ENCODE measurements at places on chromosomes 16 and 17.
A peak's percentile ranks its signal among the peaks of the same experiment; 100 is the strongest.

GRCh38 chr16:58243528-58244004, 45.7 kb upstream of the CSNK2A2 start:
- DNase-seq, result peak; percentile 71

DNA sequence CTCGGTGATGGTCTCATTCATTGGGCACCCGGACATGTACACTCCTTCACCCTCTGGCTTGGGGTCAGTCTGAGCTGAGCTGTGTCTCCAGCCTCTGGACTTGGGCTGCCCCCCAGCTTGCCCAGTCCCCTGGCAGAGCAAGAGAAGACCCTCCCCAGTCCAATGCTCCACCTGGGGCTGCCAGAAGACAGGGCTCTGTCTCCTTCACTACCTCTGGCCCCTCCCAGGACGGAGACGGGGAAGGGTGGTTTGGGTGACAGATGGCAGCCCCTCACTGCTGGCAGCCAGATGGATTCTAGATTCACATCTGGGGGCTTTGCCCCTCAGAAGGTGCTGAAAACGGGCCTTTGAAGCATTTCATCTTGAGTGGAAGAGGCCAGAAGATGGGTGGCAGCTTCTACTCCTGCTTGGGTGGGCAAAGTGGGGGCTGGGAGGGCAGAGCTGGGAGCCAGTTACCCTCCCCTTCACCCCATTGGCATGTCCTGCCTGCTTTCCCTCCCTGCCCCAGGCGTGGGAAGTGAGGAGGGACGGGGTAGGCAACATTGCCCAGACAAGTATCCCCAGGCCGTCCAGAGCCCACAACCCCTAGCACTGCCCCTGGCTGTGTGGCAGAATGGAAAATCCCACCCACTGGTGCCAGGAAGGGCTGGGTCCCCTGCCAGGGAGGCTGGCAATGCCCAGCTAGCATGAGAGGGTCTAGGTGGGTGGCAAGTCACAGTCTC, 13.9 kb downstream of the NGFR start:
- no peak for DNase-seq

DNA sequence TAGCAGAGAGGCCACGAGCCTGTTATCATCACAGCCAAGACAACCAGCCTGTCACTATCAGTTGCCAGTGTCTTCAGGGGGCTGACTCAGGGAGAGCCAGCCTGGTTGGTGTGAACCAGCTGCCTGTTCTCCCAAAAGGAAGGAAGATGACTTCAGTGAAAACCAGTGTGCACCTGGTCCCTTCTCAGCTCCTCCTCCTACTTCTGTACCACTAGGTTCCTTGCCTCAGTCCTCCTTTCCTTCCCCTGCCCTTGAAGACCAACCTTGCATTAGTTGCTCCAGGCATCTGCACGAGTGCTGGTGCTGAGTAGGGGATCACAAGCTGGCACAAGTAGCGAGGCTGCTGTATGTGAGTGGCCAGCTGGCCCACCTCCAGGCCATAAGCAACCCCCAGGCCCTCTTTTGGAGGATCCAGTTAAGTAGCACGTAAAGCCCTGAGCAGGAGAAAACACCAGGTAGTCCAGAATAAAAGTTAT, 8.5 kb downstream of the TUBG1 start:
- no peak for DNase-seq

DNA sequence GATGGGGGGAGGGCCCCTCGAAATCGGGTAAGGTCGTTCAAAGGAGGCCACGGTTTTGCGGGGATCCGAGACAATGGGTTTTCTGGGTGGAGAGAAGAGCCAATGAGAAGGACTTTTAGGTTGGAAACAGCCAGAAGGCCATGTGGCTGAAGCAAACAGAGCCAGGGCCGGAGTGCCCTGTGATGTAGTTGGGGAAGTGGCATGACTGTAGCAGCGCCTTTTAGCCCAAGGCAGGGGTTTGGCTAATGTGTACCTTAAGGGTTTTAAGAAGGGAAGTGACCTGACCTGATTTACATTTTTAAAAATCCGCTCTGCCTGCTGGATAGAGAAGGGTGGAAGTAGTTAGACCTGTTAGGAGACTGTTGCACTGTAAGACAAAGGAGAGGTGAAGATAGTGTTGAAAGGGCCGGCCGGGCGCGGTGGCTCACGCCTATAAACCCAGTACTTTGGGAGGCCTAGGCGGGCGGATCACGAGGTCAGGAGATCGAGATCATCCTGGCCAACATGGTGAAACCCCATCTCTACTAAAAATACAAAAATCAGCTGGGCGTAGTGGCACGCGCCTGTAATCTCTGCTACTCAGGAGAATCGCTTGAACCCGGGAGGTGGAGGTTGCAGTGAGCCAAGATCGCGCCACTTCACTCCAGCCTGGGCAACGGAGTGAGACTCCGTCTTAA, 1.0 kb downstream of the LYRM1 start:
- DNase-seq, result peak; percentile 73

GRCh38 chr17:16468428-16468992, 23.5 kb downstream of the LRRC75A start:
- DNase-seq, result no peak

DNA sequence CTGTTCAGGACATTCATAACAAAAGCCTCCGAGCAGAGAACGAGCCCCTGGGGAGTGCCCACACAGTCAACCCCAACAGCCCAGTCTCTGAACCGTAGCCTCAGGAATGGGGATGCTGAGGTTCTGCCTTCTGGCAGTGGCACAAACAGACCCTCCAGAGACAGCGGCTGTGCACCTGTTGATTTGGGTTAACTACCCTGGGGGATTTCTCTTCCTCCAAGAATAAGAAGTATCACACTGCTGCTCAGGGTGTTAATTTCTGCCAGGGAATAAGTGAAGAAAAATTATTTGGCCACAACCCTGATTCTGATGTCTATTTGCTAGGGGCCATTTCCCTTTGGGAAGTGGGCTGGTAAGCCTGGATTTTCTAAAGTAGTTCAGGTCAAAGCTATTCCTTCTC, 51.0 kb upstream of the PIRT start:
- DNase-seq, result no peak

- no peak for DNase-seq
Observed at GRCh38 chr17:31101943-31102342, 7.2 kb downstream of the NF1 start.

GRCh38 chr16:81445143-81445961, 744 bp downstream of the CMIP start:
- DNase-seq, result no peak

- no peak for DNase-seq
Observed at GRCh38 chr17:17216776-17217175, 10.6 kb upstream of the PLD6 start.

DNA sequence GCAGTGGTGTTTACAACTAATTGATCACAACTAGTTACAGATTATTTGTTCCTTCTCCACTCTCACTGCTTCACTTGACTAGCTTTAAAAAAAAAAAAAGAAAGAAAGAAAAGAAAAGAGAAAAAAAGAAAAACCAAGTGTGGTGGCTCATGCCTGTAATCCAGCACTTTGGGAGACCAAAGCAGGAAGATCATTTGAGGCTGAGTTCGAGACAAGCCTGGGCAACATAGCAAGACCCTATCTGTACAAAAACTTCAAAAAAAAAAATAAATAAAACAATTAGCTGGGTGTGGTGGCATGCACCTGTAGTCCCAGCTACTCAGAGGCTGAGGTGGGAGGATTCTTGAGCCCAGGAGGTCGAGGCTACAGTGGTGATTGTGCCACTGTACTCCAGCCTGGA, 4.2 kb downstream of the SNTB2 start:
- no peak for DNase-seq

- DNase-seq, result no peak
Observed at GRCh38 chr17:77273397-77274085, 132.8 kb downstream of the SEC14L1 start.

DNA sequence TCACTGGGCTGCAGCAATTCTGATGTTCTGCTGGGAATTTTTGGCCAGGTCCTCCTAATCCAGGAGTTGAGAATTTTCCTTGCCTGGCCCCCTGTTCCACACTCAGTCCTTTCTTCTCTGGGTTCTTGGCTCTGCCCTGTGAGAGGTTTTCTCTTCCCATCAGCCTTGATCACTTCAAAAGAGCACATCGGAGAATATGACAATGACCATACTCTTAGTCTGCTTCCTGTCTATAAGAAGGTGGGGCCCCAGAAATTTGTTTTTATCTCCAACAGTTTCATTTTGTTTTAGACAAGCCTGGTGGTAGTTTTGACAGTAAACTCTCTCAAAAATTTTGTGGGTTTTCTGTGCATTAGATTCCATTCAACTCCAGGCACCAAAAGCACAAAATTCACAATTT, 70.7 kb downstream of the C17orf67 start:
- no peak for DNase-seq

DNA sequence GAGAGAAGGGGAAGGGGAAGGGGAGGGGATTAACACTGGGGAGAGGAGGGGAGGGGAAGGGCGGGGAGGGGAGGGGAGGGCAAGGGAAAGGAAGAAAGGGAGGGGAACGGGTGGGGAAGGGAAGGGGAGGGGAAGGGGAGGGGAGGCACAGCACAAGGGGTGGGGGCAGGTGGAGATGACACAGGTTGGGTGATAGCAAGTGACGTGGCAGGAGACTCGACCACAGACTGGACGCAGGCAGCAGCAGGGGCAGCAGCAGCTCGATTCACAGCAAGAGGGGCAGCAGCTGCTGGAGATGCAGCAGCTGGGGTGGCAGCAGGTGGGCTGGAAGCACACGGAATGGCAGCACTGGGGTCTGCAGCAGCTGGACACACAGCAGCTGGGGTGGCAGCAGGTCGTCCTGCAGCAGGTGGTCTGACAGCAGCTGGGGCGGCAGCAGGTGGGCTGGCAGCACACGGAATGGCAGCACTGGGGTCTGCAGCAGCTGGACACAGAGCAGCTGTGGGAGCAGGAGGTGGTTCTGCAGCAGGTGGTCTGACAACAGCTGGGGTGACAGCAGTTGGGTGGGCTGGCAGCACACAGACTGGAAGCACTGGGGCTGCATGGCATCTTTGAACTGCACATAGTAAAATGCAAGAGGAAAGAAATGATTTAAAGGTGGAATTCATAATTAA, at the start of gene KRTAP4-16:
TSS of gene KRTAP4-16 (minus strand) at position 624 of the 674 bp plus-strand sequence. CDS start at position 624, 0 bp downstream.
- no peak for DNase-seq

DNA sequence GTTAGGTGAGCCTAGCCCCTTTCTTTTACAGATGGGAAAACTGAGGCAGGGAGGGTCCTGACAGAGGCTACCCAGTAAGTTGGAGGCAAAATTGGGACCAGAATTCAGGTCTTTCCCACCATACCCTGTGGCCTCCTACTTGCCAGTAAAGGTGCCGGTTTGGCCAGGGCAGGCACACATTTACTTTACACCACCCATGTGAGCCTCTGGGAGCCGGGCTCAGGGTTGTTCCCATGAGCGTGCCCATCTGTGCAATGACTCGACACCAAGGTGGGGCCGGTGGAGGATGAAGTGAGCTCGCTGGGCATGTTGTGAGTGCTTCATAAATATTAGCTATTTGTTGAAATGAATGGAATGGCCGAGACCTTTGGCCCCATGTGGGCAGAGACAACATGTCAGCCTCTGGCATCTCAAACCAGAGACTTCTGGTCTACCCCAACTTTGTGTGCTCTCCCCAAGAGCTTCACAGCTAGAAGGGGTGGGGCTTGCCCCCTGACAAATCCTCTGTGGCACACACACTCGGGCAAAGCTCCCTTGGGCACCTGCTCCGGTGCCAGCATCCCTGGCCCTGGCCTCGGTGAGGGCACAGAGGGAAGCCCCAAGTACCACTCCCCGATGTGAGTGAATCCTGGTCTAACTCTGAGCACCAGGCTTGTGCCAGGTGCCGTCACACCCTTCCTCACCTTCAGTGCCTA, 60.1 kb downstream of the SRCIN1 start:
- no peak for DNase-seq

DNA sequence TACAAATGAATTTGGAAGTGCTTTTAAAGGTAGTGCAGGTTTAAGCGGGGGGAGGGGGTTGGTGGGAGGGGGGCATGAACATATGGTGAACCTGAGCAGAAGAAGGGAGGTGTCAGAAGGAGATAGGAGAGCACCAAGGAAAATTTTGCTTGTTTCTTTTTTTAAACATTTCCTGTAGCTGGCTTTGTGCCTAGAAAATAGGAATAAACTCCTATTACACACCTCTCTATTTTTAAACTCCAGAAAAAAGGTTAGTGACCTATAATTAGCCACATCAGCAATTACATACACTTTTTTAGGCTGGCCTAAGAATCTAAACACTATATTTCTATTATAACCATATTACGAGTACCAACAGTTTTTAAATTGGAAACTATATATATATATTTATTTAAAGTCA, 159.1 kb downstream of the SKAP1 start:
- DNase-seq, result no peak

DNA sequence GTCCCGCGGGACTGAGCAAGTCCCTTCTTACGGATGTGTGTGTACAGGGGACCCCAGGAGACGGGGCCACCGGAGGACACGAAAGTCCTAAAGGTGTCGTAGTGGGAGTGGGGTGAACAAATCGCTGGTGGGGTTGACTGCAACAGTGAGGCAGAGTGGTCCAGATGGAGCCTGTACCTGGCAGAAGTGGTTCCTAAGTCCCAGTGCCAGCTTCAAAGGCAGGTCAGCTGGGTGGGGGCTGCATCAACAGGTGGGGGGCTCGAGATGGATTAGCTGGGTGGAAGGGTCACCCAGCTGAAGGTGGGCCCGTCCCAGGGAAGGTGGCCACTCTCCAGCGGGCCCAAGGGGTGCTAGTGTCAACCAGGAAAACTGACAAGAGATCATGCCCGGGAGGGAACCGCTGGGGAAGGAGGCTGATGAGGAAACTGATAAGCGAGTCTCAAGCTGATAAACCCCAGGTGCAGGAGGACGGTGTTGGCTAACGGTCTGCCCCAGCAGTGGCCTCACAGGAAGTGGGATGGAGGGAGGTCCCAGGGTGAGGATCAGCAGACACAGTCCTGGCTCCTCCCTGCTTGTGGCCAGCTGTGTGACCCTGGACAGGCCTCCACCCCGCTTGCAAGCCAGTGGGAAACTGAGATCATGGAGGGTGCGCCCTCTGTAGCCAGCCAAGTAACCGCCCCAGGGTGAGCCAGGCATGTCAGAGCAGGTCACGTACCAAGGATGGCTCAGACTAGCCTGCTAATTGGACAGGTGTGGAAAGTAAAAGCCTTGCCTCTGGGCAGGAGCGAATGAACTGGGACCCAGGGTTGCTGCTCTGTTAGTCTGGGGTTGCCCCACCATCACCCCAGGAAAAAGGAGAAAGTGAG, 1.0 kb downstream of the ORAI3 start:
- peak; percentile 84 for DNase-seq

- DNase-seq, result no peak
Observed at GRCh38 chr17:4998732-4999429, 1.1 kb downstream of the KIF1C start.

GRCh38 chr16:1731603-1732002, 25.6 kb downstream of the MAPK8IP3 start:
- no peak for DNase-seq

GRCh38 chr16:31357324-31358109, 2.5 kb downstream of the ITGAX start:
- DNase-seq, result no peak

GRCh38 chr17:79786930-79787643, 9.1 kb downstream of the CBX2 start:
- no peak for DNase-seq

GRCh38 chr16:84943620-84944019, 67.7 kb downstream of the ZDHHC7 start:
- DNase-seq, result no peak

DNA sequence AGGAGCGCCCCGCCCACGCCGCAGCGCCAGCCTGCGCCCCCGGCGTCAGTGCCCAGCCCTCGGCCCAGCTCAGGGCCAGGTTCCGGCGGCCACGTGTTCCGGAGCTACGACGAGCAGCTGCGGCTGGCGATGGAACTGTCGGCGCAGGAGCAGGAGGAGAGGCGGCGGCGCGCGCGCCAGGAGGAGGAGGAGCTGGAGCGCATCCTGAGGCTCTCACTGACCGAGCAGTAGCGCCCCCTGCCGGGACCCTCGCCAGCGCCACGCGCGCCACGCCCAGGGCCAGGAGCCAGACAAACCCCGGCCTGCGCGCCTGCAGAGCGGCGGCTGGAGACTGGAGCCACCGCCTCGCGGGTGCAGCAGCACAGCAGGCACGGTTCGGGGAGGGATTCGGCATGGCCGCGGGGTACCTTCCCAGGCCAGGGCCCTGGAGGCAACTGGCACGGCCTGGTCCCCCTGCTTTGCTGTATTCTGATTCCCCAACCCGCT, 9.3 kb downstream of the CORO6 start:
- DNase-seq, result no peak

Measured in epithelial cell of prostate (primary cell).